Jurkat, Clone E6-1 (cell line): ENCODE measurements at places on chromosomes 7 and 10.

DNA sequence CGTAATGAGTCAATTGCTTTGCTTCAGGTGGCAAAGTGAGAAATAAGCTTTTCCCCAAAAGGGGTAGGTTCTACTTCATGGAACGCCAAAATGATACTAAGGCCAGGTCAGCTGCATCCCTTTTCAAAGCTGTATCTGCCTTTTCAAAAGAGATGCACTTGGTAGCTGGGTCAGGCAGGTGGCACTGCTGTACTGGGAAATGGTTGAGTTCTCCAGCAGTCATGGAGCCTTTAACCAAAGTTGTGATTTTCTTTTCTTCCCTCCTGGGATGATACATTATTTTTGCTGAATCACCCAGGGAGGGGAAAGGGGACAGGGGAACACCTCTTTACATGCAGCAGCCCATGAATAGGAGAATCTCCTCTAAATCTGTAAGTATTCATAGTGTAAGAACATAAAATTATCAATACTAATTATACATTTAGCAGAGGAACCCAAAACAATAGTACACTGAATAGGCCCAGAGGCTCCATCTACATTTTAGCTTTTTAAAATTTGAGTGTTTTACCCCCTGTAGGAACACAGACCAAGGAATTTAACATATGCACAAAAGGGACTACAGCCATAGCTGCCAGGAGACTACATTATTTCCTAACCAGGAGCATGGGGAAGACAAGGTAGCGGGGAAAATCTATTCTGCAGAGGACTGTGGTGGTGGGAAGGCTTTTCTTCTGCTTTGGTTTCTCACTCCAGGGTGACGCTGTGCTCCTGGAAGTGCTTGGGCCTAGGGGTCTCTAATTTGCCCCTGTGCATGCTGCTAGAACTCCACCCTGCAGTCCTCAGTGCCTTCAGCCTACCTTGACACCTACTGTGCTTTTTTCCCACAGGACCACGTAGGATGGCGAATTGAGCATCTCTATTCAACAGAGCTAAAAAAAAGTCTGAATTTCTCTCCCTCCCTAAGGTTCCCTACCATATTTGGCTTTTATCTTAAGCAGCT, 6.4 kb upstream of the GPR22 start:
- peak; percentile 20 for DNase-seq

- DNase-seq = no peak
Observed at GRCh38 chr10:102779680-102780526, 36.2 kb downstream of the WBP1L start.

- no peak for DNase-seq
Observed at GRCh38 chr10:34406463-34407323, 408.4 kb downstream of the PARD3 start.

DNA sequence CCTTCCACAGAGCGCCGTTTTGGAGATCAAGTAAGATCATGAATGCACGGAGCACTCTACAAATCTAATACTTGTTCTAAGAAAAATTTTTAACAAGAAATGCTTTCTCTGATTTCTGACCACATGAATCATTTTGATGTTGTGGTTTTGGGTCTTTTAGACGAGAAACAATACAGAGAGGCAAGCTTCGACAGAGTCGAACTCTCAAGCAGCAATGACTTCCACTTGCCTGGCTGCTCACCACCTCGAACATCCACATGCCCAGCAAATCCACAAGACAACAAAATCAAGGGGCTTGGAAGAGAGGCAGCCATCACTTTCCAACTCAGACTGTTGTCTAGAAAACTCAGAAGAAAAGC, 69.4 kb upstream of the GSDME start:
- DNase-seq = peak; percentile 66

DNA sequence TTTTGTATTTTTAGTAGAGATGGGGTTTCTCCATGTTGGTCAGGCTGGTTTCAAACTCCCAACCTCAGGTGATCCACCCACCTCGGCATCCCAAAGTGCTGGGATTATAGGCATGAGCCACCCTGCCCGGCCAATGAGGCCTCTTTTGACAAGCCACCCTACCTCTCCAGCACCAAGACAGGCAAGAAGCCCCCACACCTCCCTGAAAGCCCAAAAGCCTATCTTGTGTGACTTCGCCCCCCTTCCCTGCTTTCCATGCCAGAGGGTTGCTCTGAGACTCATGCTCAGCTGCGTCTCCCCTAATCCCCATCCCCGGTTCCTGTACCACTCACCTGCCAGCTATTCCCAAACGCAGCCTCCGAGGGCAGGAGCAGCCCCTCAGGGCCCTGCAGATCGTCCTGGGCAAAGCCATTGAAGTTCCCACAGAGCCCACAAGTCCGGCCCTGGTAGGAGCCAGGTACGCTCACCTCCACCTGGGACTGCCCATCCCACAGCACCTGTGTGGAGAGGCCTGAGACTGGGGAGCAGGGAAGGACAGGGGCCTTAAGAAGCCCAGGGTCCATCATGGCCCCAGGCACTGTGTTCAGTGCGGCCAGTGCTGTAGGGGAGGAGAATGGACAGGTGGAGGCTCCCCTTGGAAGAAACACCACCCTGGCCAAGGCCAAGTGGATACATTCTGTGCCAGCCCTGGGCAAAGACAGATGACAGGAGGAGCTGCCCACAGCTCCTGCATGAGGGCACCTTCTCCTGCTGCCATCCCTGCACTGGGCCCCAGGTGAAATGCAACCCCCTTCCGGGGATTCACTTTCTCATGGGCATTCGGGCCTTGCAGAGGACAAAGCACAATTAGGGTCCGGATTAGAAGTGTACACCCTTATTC, 15.8 kb downstream of the ATP6V1F start:
- no peak for DNase-seq

- DNase-seq = no peak
Observed at GRCh38 chr10:120076996-120077706, 184.6 kb downstream of the SEC23IP start.

GRCh38 chr7:79398138-79398749, 55.2 kb downstream of the MAGI2 start:
- DNase-seq = no peak

GRCh38 chr10:132993271-132994184, 51.2 kb upstream of the CFAP46 start:
- DNase-seq = no peak

- no peak for DNase-seq
Observed at GRCh38 chr7:2048531-2048930, 184.2 kb downstream of the MAD1L1 start.

GRCh38 chr10:109886037-109886780, 37.1 kb downstream of the XPNPEP1 start:
- DNase-seq = no peak

GRCh38 chr10:10869592-10869991, 148.1 kb upstream of the CELF2 start:
- DNase-seq = no peak

- DNase-seq = no peak
Observed at GRCh38 chr10:62744136-62744535, 60.4 kb upstream of the ADO start.

- DNase-seq = no peak
Observed at GRCh38 chr10:93667795-93668194, 34.6 kb downstream of the FRA10AC1 start.

GRCh38 chr10:78851647-78852046, 217.1 kb upstream of the ZMIZ1 start:
- no peak for DNase-seq

DNA sequence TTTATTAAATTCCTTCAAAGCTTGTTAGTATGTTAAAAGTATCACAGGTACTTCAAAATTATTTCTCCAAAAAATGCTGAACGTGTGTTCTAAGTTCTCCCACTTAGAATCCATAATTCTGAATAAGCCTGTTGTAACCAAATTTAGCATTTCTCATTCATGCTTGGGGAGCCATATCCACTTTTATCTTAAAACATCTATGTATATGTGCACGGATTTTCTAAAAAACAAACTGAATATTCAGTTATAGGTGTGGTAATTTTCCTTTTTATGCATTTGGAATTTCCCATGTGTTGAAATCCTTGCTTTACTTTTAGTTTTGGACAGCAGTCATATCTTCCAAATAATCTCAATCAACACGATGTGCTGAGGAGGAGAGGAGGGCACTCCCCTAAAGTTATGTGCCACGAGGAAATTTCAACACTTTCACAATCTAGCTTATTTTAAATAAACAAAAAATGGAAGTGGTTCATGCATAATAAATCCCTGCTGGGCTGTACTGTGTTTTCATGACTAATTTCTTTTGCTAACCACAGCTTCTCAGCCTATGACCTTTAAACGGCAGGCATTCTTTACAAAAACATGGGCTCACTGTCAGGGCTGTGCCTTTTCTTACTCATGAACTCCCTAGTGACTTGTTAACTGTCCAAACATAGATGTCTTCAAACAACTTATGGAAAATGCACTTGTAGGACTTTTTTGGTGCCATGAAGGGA, 380.3 kb upstream of the SEMA3C start:
- DNase-seq = no peak

DNA sequence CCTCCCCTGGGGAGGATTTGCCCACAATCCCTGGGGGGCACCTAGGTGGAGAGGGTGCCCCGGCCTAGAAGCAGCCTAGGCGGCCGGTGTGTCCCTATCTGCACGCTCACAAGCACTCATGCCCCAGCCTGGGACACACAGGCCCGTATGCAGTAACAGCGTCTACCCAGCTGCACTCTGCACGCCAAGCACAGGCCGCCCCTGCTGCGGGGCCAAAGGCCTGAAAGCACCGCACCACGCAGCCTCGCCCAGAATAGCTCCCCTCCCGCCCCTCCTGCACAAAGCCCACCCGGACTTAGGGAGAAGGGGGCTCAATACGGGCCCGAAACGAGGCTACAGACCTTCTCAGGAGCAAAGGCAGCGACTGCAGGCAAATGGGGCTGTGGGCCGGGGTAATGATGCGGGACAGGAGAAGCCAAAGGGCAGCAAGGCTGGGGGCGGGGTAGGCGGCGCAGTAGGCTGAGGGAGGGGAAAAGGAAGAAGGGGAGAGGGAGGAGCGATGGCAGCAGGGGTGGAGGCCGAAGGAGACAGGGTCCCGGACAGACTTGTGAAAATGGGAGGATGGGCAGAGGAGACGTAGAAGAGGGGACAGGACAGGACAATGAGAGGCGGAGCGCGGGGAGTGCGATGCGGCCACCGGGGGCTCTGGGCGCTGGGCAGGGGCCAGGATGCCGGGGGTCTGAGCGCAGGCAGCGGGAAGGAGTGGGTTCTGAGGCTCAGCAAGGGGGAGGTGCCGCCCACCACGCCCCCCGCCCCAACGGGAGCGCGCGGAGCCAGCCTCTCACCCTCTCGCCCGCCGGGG, 544 bp downstream of the GPRIN2 start:
- DNase-seq = no peak

- DNase-seq = no peak
Observed at GRCh38 chr7:130486114-130486953, 5.6 kb upstream of the MEST start.

DNA sequence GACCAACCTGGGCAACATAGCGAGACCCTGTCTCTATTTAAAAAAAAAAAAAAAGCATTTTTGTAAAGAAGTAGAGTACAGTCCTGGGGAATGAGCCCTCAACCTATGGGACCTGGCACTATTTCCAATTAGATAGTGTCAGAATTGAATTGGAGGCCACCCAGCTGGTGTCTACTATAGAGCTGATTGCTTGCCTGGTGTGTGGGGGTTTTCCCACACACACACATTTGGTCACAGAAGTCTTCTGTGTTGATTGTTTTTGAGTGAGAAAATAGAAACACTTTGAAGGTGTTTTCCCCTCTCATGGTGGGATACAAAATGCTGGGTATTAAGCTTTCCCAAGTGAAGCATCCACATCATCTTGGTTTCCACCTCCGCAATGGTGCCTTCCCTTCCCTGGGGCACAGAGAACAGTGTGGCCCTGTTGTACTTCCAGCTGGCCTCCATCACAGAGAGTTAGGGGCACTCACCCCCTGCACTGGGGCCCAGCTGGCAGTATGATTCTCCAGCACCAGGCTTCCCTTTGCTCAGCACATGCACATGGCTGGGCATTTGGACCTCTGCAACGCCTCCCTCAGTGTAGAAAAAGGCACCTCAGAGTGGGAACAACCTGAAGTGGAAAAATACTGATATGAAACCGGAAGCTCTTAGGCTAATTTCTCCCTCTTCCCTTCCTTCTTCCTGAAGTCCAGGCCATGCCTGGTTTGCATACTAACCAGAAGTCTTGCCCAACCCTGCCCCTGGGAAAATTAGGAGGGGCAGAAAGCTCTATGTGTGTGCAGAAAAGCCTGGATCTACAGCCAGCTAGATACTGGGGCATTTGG, 10.7 kb upstream of the NFKB2 start:
- no peak for DNase-seq

DNA sequence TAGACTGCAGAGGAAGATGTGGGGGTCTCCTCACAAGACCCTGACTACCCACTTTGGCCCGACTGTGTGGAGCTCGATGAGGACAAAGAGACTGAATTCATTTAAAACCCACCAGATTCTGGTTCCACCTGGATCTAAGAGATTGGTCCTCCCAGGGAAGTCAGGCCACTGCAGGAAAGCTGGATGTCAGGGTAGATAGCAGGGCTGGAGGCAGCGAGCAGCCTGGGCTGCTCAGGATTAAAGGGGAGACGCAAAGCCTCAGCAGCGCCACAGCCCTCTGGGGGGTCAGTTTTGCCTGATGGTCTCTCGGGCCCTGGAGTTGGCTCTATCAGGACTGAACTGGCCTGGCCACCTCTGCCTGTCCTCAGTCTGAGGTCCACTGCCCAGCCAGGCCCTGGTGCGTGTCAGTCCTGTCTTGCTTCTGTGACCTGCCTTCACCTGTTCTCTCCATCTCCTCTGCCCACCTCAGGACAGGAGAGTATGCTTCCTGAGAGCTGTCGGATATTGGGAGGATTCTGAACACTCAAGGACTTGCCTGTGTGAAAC, 12.2 kb upstream of the KLRG2 start:
- DNase-seq = no peak

- no peak for DNase-seq
Observed at GRCh38 chr10:91597197-91597881, 35.5 kb downstream of the PPP1R3C start.

DNA sequence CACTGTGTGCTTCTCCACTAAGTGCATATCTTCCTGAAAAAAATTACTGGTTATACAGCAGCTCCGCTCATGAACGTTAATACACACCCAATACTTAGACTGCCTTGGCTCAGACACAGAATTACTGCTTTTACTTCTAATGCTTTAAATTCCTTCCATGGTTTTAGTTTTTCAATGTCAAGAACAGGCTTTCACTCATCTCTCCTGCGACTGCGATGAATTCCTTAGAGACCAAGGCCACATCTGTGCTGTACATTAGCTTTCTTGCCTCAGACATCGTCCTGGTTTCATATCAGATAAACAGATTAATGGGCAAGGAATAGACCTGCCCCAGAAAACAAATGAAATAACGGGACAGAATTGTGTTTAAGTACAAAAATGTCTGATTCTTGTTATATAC, 120.2 kb downstream of the CYP26A1 start:
- no peak for DNase-seq

DNA sequence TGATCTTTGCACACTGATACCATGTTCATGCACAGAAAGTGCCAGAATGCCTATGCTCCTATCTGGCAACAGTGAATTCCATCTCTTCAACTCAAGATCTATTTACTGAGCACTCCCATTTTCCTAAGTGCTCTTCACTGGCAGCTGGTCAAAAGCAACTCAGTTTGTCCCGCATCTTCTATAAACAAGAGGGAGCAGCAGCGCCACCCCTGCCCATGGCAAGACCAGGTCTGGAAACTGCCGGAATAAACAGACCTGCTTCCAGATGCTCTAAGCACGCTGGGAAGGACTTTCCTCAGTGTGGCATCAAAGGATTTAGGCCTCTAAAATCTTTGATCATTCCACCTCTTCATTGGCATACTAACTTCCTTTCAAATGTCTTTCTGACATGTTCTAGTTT, 104.4 kb upstream of the MACROH2A2 start:
- DNase-seq = no peak
